Fibroblast of skin of abdomen (primary cell): ENCODE measurements at places on chromosomes 16 and 17.

GRCh38 chr16:86924537-86924936, 346.2 kb downstream of the FOXL1 start:
- peak; percentile 92 for DNase-seq

GRCh38 chr16:63311313-63311712, 1275.1 kb upstream of the CDH8 start:
- DNase-seq, result no peak

GRCh38 chr17:50908140-50908859, 42.1 kb upstream of the TOB1 start:
- no peak for DNase-seq

GRCh38 chr17:73338050-73338521, 26.3 kb upstream of the CDC42EP4 start:
- DNase-seq, result peak; percentile 21
